ENCODE measurements at places on chromosomes 3 and 15. TPM values are rescaled to one million over a fixed set of nuclear protein-coding genes. Genes with fewer than 3 reads are reported as not detected.

The SPTBN5 gene
- polyA plus RNA-seq: not detected

The SEMA3F gene
- 0.54 TPM for polyA plus RNA-seq

The LRRC3B gene
- polyA plus RNA-seq: not detected

The ZNF860 gene
- polyA plus RNA-seq: 0.08 TPM

The OSBPL10 gene
- polyA plus RNA-seq: 0.95 TPM

The SHISA5 gene
- polyA plus RNA-seq: 215 TPM

The NR2E3 gene
- polyA plus RNA-seq: 0.65 TPM

The SLC51B gene
- not detected for polyA plus RNA-seq

The HIGD2B gene
- not detected for polyA plus RNA-seq

The PBRM1 gene
- 53.5 TPM for polyA plus RNA-seq

The AADACL2 gene
- polyA plus RNA-seq: not detected

- DNase-seq: peak; percentile 29
These were observed 574 bp downstream of the SLC38A3 start for GRCh38 chr3:50205413-50206276.

DNA sequence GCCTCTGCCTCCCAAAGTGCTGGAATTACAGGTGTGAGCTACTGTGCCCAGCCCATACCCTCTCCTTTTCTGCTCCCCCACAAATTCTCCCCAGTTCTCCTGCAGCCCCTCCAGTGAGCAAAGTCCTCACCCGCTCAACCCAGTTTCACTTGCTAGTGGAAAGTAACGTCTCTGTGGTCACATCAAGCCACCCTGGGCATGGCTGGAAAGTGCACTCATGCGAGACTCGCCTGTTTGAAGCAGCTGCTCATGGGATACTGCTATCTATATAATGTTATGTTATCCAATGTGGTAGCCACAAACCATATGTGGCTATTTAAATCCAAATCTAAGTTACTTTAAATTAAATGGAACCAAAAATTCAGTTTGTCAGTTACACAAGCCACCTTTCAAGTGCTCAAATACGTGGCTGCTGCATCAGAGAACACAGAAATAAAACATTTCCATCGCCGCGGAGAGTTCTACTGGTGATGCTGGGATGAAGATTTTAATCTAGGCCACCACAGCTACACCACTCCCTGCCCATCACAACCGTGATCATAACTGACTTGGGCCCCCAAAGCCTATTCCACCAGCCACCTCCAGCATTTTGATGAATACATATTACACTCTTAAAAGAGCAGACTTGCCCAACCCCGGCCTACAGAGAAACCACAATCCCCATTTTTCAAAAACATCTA lies 119.4 kb downstream of the LIPC start:
- no peak for DNase-seq

GRCh38 chr15:25525741-25526140 lies 86.9 kb upstream of the UBE3A start:
- peak; percentile 55 for DNase-seq

DNA sequence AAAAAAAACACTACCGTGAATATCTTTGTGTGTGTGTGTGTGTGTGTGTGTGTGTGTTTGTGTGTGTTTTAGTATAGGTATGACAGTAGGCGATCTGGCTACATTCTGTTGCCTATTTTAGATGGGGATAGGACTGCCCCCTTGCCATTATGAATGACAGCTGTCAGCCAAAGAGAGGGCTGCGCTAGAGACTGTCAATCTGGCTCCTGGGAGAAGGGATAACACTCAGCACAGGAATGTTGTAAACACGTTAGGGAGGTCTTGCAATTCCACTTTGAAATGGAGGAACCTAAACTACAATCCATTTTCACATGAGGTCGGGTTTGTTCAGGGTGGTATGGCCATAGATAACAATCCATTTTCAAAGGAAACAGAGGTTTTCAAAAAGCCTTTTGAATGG lies 14.1 kb upstream of the ETV5 start:
- no peak for DNase-seq

DNA sequence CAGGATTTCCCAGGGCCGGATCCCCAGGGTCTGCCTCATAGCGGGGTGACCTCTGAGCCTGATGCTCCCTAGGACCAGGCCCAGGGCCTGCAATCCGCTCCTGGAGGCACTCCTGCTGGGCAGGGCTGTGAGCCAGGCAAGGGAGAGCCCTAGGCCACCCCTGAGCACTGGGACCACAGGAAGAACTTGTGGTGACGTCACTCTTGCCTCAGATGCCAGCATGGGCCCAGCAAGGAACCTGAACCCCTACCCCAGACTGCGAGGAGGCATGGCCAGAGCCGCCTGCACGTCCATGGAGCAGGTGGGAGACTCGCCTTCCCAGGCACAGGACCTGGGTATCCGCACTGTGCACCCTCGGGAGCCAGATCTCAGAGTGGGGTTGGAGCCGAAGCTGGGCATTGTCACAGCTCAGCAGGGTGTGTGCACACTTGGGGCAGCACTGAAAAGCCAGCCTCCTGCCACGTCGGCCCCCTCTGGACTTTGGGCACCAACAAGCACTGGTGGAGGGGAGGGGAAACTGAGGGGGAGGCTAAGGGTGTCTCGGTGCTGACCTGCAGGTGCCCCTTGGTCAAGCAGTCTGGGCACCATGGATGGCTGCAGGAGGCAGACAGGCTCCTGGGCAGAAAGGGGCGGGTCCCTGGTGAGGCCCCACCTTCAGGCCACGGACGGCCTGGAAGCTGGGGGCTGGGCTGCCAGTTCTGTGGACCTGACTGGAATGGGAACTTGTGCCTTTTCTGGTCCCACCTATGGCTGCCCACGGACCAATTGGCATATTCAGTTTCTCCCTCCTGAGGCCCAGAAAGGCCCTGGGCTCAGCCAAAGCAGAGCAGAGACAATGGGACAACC lies 49.3 kb downstream of the SLC6A20 start:
- no peak for DNase-seq

- DNase-seq: peak; percentile 95
These were observed 36.7 kb upstream of the SLC7A14 start for GRCh38 chr3:170622369-170623159.

- no peak for DNase-seq
These were observed 30.4 kb upstream of the PLAAT1 start for GRCh38 chr3:193210618-193211017.

DNA sequence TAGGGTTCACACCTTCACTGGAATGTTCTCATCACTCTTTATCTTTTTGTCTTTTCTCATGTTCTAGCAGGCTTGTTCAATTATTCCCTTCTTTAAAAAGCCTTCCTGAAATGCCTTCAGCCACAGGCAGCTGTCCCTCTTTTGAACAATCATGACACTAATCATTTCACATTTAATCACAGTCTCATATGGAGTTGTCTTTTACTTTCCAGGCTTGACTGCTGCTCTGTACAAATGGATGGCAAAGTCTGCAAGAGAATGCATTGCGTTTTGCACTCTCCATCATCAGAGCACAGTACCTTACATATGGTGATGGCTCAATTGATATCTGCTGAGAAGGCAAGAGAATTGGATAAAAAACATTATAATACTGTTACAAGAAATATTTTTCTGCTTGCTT lies 529.8 kb downstream of the DIPK2A start:
- DNase-seq: no peak

- peak; percentile 45 for DNase-seq
These were observed 67.5 kb upstream of the AKAP13 start for GRCh38 chr15:85312929-85313331.

DNA sequence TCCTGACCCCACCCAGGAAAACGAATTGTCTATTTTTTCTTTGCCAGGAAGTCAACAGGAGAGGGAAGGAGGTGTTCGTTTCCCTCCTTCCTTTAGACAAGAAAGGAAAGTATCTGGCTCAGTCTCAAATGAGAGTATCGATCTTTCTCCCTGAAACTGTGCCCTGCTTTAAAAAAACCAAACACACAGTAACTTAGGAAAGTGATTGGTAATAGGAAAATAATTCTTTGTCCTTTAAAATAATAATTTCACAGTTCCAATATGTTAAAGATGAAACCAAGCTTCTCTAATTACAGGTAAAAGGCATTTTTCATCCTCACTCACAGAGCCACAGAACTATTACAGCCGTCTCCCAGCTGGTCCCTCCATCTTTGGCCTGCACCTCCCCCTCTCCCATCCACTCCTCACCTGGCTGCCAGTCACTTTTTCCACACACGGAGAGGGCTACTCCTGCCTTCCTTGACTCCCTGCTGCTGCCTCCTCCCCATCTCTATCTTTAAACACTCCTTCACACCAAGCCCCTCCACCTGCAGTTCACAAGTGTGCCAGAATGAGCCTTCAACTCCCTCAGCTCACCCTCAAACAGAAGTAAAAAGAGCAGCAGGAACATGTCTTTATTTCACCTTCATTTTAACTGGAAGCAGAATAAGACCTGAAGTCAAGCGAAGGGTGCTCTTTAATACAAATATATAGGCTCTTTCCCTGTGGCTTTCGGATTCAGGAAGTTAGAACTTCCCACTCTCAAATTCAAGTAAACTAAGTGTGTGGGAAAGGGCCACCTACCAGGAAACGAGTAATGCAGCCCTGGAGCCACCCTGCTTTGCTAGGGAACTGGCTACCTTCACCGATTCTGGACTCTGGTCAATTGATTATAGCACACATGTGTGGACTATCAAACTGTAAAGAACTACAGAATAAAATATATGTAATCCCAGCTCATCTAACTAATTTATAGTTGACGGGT lies 116.4 kb downstream of the SENP2 start:
- DNase-seq: no peak

- no peak for DNase-seq
These were observed 26.4 kb downstream of the CCR4 start for GRCh38 chr3:32977861-32978260.

- DNase-seq: no peak
These were observed 62.7 kb upstream of the NR2C2 start for GRCh38 chr3:14884665-14885064.

DNA sequence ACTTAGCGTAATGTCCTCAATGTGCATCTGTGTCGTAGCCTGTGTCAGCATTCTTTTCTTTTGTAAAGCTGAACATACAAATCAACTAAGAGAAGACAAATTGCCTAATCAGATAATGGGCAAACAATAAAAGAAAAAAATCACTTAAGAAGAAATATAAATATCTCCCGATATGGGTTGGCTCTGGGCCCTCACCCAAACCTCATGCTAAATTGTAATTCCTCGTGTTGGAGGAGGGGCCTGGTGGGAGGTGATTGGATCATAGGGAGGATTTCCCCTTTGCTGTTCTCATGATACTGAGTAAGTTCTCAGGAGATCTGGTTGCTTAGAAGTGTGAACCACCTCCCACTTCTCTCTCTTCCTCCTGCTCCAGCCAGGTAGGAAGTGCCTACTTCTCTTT lies 285.0 kb upstream of the LYSMD4 start:
- no peak for DNase-seq

- DNase-seq: no peak
These were observed 125.8 kb upstream of the STT3B start for GRCh38 chr3:31406896-31407295.

GRCh38 chr15:89323825-89324224 lies 10.8 kb downstream of the POLG start:
- no peak for DNase-seq

DNA sequence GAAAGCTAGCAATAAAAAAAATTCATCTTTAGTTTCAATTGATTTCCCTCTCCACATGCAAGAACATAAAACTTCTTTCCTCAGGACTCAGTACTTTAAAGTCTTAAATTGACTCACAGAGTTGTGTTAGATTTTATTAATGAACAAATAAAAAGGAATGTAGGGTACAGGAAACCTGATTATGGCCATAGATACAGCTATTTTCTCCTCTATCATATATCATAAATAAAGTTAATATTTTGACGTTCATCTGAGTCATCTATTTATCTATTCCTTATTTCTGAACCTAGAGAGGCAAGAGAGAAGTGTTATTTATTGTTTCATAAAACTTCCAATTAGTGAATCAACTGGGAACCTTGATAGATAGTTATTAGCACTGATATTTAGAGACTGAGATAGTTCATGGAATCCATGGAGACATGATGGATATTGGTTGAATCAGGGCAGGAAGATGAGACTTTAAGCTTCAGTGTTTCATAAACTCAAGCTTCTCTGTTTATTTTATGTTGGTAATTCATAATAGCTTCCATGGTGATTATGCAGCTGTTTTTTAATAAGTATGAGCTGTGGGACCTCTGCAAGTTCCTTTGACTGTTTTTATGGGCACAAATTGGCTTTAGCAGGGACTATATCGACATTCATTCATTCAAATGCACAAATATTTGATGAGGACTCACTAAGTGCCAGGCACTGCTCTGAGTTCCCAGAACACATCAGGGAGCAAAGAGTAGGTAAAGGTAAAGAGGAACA lies 143.5 kb upstream of the TGFBR2 start:
- no peak for DNase-seq

- peak; percentile 40 for DNase-seq
These were observed 81.5 kb upstream of the KCNMB2 start for GRCh38 chr3:178454726-178455125.

DNA sequence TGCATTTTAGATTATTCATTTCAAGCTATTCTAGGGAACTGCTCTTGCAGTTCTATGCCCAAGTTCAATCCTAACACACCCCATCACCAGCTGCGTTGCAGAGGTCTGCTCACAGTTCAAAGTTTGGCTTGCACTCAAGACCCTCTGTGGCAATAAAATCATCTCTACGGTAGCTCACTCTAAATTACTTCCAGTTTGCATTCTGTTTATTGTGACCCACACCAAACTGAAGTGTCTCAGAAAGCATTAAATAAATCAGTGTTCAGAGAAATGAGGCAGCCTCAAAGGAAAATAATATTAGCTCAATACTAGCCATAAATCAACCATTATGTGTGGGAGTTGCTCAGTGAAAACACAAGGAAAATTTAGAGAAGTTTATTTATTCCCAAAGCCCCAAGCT lies 250.3 kb downstream of the MAGI1 start:
- no peak for DNase-seq

- DNase-seq: no peak
These were observed 952 bp upstream of the CHST2 start for GRCh38 chr3:143118630-143119008.

- DNase-seq: no peak
These were observed 28.9 kb downstream of the FANCD2 start for GRCh38 chr3:10055097-10055496.

DNA sequence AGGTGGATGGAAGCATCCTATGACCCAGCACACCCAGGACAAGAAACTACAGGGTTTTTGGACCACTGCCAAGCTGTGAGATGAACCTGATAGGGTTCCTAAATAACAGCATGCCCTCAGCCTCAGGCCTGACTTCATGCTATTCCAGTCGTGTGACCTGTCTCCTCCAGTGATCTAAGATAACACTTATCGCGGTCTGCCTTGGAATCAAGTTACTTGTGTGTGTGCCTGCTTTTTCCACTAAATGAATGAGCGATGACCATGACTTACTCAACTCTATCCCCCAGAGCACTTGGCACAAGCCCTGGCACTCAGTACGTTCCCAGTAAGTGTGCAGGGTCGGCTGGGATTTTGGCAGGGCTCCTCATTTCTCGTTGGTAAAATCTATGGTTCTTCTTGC lies 172.7 kb upstream of the TP63 start:
- no peak for DNase-seq

GRCh38 chr3:141091426-141091825 lies 40.3 kb downstream of the SPSB4 start:
- DNase-seq: no peak

- no peak for DNase-seq
These were observed 80.6 kb downstream of the PGPEP1L start for GRCh38 chr15:98927022-98927421.

Data from GM23248 (cell line).